ENCODE measurements at places on chromosomes 16 and 17.

DNA sequence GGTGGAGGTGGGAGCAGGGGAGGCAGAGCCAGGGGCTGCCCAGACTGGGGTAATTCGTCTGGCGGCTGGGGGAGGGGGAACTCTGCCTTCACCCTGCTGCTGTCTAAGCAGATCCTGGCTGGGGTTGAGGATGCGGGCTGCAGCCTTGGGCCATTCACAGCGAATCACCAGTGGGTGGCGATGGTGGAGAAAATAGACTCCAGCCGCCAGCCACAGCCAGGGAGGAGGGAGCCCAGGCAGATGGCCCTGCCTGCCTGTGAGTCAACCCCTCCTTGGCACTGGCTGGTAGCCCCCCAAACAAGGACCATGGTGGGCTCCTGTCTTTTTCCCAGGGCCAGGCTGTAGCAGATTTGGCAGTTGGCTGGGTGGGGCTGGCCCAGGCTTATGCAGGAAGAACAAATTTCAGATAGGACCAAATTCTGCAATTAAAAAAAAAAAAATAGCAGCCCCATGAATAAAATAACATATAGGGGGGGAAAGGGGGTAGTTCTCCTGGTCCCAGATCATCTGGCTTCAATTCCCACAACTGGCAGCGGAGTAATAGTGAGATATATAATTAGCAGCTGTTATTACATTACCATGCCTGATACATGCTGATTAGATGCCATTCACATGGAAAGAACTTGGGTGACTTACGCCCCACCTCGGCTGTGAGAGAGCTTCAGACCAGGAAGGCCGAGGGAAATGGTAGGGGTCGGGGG is 41.5 kb upstream of the CDH5 start:
- no peak for DNase-seq

DNA sequence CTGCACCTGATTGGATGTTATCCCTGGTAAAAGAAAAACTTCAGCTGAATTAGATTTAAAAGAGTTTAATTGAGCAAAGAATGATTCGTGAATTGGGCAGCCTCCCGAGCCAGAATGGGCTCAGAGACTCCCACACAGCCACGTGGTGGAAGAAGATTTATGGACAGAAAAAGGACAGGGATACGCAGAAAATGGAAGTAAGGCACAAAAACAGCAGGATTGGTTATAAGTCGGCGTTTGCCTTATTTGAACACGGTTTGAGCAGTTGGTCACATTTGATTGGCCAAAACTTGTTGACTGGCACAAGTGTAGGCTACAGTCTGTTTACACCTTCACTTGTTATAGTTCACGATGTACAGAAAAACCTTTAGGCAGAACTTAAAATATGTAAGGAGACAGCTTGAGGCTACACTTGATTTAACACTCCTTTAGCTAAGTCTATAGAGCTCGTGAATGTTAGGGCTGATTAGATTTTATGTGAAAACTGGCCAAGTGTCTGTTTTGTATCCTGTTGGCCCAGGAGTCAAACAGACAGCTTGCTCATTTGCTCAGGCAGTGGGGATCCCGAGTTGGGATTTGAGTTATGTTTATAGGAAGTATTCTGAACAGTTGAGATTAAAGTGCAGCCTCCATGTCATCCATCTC is 119.5 kb upstream of the SHISA6 start:
- DNase-seq = no peak

GRCh38 chr16:81004646-81005353 is 1.9 kb downstream of the CMC2 start:
- DNase-seq = no peak

DNA sequence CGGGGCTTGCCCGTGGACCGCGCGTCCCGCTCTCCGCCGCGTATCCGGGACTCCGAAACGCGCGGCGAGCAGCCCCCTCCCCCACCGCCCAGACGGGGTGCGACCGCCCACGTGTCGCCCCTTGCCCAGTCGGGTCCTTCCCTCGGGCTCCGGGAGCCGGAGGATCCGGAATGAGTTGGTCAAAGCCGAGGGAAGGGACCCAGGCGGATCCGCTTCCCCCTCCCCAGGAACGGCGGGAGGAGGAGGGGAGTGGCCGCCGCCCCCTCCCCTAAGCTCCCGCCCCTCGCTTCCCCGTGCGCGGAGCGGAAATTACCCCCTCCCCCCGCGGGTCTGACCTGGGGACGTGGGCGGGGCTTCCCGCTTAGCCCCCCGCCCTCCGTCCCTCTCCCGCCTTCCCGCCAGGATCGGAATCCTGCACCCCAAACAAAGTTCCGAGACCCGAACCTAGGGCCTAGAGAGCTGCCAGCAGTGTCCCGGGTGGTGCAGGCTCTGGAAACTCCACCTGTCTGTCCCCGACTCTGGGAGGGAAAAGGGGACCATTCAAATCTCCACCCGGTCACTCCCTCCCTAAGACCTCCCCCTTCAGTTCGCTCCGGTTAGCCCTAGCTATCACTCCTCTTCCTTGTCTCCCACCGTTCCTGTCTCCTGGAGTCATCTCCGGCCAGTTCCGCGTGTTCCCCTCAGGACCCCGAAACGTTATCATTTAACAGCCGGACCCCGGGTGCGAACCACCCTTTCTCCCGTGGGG is 1.0 kb upstream of the IGF2BP1 start:
- DNase-seq = no peak

- DNase-seq = no peak
Measured at GRCh38 chr16:3266873-3267537, 10.6 kb upstream of the MEFV start.

DNA sequence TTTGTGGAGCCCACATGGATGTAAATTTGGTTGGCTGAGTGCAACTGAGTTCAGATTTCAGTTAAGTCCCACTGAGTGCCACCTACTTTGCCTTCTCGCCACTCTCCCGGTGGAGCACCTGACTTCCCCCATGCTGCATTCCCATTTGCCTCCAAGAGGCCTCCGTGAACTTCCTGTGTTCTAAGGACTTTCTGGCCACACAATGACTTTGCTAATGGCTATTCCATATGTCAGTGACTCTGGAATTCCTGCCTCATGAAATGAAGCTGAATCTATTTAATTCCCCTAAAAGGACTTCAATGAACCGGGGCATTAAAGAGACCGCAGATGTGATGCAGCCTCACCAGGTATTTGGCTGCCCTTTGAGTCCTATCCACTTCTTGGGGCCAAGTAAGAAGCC is 29.9 kb downstream of the ABCC12 start:
- no peak for DNase-seq

DNA sequence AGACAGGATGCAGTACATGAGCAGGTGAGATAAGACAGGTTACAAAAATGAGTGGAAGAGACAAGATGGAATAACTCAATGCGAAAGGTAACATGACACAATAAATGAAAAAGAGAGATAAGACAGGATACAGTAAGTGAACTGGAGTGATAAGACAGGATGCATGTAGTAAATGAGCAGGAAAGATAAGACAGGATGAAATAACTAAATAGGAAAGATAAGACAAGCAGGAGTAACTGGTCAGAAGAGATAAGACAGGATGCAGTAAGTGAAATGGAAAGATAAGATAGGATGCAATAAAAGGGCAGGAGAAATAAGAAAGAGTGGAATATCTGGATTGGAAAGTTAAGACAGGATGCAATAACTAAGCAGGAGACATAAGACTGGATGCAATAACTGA is 8.3 kb upstream of the MYH4 start:
- DNase-seq = no peak

DNA sequence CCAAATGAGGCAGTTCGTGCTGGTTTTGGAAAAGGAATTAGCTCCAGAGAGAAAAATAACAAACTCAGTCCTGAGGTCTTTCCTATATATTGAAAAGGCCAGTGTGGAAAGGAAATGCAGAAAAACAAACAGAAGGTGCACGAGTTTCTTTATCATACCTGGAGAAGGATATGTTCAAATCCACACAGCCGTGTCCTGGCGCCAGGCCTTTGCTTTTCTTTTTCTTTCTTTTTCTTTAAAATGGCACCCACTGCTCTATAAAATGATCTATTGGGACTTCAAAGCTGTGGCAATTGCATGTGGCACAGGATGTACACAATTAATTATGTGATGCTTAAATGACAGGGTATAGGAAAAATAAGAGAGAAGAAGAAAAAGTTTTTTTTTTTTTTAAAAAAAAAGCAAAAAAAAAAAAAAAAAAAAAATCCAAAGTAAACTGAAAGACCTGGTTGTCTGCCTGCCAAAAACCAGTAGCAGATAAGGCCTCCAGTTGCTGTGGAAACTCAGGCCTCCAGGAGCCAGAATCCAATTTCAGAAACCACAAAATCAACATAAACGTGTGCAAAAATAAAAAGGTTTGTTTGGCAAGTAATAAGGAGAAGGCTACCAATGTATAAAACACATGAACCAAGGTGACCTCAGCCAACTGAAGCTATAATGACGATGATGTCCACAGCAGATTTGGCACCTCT is 957.6 kb upstream of the SOX9 start:
- no peak for DNase-seq

- no peak for DNase-seq
Measured at GRCh38 chr17:64255764-64256163, 7.3 kb downstream of the TEX2 start.

DNA sequence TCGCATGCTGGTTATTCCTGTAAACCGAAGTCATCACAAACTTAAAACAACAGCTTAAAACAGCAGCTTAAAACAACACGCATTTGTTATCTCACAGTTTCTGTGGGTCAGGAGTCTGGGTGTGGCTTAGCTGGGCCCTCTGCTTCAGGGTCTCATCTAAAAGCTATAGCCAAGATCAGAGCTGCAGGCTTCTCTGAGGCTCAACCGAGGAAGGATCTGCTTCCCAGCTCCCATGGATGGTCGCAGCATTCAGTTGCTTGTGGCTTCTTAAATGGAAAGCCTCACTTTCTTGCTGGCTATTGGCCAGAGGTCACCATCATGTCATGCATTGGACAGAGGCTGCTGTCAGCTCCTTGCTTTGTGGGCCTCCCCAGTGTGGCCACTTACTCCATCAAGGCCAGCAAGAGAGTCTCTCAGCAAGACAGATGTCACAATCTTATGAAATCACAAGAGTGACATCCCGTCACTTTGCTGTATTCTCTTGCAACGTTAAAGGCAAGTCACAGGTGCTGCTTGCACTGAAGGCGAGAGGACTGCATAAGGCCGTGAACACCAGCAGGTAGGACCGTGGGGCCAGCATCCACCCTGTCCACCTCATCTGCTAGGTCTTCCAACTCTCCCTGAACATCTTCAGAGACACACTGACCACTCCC is 117.9 kb upstream of the TNRC6C start:
- DNase-seq = no peak

GRCh38 chr17:62592341-62593099 is 35.0 kb upstream of the MRC2 start:
- no peak for DNase-seq

DNA sequence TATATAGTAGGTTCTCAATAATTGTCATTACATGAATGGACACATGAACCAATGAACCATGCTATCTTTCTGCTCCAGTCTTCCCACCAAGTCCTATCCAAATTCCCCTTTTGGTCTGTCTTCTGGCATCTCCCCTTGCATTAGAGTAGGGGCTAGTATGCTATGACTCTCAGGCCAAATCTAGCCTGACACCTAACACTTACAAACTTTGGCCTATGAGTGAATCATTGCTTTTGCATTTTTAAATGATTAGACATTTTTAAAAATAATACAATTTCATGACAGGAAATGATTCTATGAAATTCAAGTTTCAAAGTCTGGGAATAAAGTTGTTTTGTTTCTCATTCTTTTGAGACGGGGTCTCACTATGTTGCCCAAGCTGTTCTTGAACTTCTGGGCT is 102.5 kb upstream of the MAF start:
- no peak for DNase-seq

GRCh38 chr16:7705885-7706284 is 373.2 kb downstream of the RBFOX1 start:
- DNase-seq = no peak
